ENCODE measurements at places on chromosomes 2 and 18.

GRCh38 chr2:65434592-65435241 is 2.3 kb upstream of the SPRED2 start:
- DNase-seq = no peak

DNA sequence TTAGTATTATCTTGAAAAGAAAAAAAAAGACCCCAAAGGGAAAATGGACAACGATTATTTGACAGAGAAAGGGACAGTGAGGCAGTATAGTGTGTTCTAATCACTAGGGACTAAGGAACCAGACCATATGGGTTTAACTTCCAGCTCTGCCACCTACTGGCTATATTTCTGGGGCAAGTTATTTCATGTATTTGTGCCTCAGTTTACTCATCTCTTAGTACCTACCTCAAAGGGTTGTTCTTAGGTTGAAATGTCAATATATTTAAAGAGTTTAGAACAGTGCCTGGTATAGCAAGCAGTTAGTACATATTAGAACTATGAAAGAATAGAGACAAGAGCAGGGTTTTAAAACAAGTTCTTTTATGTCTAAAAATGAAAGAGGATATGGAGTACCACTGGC is 42.7 kb downstream of the PRKD3 start:
- DNase-seq = no peak

GRCh38 chr2:168076731-168077130 is 170.7 kb downstream of the STK39 start:
- no peak for DNase-seq

DNA sequence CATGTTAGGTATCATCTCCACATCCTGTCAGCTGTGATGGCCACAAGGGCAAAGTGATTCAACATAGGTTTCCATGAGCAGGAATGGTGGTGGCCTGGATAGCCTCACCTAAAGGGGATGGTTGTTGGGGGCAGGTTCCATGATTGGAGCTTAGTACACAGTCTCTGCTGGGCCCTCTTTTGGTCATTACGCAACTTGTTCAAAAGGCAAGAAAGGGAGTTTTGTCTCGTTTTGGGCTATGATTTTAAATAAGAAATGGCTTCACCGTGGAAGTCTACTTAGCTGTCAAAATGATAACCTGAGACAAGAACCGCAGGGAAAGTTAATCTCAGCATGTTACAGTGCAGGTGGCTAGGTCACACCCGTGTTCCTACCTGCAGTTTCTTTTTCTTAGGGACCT is 13.1 kb upstream of the MC4R start:
- no peak for DNase-seq

GRCh38 chr2:240149943-240150784 is 9.7 kb upstream of the OTOS start:
- no peak for DNase-seq

DNA sequence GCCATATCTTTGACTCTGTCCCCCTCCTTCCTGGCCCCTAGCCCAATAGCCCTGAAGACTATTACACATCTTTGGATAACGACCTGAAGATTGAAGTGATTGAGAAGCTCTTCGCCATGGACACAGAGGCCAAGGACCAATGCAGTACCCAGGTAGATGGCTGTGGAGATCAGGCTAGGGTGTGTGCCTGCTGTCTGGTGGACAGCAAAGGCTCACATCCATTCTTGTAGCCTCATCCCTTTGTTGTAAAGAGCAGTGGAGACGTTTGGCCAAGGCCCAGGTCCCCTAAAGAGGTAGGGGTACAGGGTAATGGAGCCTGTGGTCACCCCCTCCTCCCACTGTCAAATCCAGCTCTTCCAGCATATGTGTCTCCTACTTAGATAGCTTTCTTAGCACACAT is 81.4 kb downstream of the EPAS1 start:
- no peak for DNase-seq

- no peak for DNase-seq
Observed at GRCh38 chr2:26214759-26215158, 29.7 kb downstream of the HADHA start.

- DNase-seq = peak; percentile 59
Observed at GRCh38 chr2:205681401-205682238, 681 bp upstream of the NRP2 start.

- no peak for DNase-seq
Observed at GRCh38 chr2:96883306-96883705, 13.4 kb upstream of the SEMA4C start.

- no peak for DNase-seq
Observed at GRCh38 chr2:29459445-29460179, 344.4 kb downstream of the CLIP4 start.

GRCh38 chr2:207504513-207505170 is 25.1 kb upstream of the CREB1 start:
- DNase-seq = peak; percentile 13

DNA sequence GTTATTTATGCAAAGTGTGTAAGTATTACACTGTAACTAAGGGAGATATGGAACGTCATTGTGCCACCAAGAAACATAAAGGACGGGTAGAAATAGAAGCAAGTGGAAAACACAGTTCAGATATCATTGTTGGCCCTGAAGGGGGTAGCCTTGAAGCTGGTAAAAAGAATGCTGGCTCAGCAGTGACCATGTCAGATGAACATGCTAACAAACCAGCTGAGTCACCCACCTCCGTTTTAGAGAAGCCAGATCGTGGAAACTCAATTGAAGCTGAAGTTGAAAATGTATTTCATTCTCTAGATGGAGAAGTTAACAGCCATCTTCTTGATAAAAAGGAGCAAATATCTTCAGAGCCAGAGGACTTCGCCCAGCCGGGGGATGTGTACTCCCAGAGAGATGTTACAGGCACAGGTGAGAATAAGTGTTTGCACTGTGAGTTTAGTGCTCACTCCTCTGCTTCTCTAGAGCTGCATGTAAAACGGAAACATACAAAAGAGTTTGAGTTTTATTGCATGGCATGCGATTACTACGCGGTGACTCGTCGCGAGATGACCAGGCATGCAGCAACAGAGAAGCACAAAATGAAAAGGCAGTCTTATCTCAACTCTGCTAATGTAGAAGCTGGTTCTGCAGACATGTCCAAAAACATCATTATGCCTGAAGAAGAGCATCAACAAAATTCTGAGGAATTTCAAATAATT is 36.1 kb downstream of the ZNF407 start:
- no peak for DNase-seq

- DNase-seq = no peak
Observed at GRCh38 chr2:225515033-225515432, 115.5 kb downstream of the NYAP2 start.

- no peak for DNase-seq
Observed at GRCh38 chr18:46868169-46868921, 49.0 kb downstream of the PIAS2 start.

DNA sequence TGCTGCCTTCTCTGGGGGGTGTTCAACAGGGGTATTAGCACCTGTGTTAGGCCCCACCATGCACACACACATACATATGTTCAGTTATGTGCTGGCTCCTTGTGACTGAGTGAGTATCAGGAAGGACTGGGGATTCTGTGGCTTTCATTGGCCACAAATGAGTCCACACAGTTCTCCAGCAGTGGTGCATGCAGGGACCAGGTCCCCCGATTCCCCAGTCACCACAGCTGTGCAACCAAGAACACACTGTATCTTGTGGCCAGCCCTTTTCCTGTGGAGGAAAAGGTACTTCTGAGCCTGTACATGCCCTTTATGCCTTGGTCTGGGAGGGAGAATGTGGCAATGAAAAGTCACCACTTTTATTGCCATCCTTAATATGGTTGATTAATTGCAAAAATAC is 74.9 kb upstream of the KLF7 start:
- DNase-seq = no peak
